ENCODE measurements at places on chromosomes 7 and 10.
A peak's percentile ranks its signal among the peaks of the same experiment; 100 is the strongest.

GRCh38 chr7:15972862-15973275, 286.4 kb upstream of the MEOX2 start:
- no peak for DNase-seq

GRCh38 chr7:141738592-141739013, 445 bp downstream of the SSBP1 start:
- no peak for DNase-seq

DNA sequence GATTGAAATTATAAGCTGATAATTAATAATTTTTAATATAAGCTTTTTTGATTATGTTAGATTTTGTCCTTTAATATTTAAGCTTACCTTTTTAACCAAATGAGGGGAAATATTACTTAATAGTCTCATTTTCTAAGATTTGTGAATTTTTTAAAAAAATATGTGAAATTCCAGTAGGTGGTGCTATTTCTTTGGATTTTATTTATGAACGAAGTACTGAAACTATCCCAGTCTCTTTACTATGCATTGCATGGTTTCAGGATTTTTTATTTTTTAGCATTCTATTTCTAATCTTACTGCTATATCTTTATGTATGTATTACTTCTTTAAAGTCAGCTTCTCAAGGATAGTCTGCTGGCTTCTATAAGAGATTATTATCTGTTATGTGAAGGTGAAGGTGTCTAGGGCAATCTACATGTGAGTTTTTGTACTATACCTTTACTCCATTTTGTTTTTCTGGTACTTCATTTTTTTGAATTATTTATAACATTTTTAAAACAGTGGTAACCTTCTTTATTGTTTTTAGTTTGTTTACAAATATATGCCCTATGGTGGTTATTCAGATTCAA, 78.3 kb downstream of the ATRNL1 start:
- peak; percentile 9 for DNase-seq

DNA sequence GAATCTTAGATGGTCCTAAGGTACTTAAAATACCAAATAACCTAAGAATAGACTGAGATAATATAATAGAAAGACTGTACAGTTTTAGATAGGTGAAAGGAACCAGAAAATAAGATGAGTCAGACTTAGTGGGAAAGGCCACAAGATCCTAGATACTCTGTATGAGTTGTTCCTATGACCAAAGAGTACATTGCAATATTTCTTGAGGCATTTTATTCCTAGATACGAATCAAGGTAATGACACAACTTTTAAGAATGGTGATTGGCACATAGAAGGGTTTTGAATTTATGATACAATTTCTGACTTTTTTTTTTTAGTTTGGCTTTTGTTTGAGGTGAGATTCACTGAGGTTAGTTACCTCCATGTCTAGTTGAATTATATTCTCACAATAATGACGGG, 30.2 kb downstream of the MGAM start:
- no peak for DNase-seq

DNA sequence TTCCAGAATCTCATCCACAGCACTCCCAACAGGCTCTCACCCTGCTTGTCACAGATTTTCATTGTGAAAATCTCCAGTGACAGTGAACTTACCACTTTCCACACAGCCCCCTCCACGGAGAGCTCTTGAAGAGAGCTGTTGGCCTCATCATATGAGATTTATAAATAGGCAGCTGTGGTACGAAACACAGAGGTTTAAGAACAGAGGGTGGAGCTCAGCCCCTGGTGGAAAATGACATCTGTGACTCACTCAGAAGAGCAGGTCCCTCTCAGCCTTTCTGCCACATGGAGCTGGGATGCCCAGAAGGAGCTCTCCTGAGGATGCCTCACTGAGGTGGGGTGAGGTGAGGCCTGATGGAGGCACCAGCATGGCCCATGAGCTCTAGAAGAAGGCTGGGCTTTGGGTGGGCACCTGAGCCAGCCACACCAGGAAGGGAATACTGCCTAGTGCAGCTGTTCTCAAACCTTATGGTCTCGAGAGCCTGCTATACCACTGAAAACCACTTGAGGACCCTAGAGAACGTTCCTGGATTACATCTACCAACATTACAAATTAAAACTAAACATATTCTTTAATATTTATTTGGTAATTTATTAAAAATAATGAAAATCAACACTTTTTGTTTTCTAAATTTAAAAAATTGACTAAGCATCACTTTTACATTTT, 25.8 kb upstream of the EEPD1 start:
- no peak for DNase-seq

DNA sequence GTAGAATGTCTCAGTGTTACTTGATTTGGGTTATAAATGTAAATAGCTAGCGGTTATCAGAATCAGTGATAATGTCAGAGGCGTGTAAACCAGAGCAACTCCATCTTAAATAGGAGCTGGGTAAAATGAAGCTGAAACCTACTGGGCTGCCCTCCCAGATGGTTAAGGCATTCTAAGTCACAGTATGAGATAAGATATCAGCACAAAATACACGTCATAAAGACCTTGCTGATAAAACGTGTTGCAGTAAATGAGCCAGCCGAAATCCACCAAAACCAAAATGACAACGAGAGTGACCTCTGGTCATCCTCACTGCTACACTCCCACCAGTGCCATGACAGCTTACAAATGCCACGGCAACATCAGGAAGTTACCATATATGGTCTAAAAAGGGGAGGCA, 172.3 kb downstream of the CHRM2 start:
- no peak for DNase-seq

DNA sequence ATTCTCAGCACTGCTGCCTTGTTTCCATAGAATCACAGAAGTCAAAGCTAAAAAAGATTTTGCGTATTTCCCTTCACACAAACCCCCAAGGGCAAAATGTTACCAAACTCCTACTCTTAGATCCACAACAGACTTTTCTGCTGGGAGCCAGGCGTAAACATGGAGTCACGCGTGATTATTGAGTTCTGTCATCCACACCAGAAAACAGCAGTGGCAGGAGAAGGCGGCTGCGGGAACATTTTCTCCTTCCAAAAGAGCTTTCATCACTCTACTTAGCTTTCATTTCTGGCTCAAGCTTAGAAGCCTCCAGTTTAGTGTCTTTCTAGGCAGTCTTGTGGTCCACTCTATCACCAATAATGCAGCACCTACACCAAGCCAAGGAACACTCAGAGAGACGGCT, 712.9 kb upstream of the NRP1 start:
- no peak for DNase-seq

DNA sequence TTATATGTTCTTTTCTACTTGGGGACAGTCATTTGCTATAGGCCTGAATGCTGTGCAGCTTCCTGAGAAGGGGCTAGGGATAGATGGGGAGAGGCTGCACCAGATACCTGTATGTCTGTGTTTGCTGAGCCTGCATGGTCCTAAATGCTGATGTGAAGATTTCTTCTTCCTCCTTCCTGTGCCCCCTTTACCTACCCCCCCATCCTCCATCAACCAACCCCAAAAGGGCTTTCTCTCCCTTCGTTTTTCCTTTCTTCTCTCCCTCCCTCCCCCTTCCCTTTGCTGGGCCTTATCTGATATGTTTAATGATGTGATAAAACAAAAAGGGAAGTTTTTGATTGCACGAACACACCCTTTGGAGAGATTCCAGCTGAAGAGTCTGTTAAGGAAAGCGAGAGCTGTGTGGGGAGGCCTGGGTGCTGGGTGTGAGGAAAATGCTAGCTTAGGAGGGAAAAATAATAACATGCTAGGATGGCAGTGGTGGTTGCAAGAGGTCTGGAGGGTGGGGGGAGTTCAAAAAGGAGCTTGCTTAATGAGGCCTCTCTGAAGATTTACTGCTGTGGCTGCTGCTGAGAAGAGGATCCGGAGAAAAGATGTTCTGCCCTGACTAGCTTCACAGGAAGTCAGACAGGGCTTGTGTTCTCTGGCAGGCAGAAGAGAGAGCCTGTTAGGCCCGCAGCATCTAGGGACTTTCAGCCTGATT, 101.8 kb downstream of the SAMD9 start:
- no peak for DNase-seq

- no peak for DNase-seq
Measured at GRCh38 chr10:93436591-93437085, 45.5 kb downstream of the MYOF start.

GRCh38 chr7:95960706-95961244, 188.4 kb downstream of the DYNC1I1 start:
- DNase-seq, result no peak

- no peak for DNase-seq
Measured at GRCh38 chr7:83339907-83340306, 177.2 kb upstream of the PCLO start.

GRCh38 chr7:7920056-7920455, 48.5 kb upstream of the GLCCI1 start:
- no peak for DNase-seq

DNA sequence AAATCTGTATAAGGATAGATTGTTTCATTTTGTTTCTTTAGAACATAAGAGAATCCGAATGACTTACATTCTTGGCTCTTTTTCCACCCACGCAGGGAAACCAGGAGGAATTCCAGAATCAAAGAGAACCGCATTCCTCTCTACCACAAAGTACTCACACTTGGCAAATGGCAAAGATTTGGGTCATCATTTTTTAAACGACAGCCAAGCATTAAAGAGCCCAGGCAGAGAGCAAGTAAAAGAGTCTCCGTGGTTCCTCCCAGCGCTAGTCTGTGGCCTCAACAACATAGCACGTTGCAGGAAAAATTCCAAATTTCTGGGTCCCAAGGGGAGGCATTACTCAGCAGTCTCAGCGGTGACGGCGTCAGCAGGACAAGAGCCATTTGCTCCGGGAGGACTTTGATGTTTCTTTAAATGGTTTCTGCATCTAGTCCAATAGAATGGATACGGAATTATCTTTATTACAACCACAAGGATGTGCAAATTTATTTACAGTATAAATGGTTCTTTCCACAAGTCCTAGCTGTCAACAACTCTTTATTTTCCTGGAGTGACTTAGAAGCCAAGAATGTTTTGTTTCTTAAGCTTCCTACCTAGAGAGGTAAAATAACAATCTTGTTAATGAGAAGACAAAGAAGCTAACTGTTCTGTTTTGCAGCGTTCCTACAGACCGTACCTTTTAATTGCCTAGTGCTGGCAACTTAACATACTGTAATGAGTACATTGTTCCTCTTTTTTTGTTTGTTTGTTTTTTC, 232.5 kb downstream of the SKIDA1 start:
- peak; percentile 76 for DNase-seq

DNA sequence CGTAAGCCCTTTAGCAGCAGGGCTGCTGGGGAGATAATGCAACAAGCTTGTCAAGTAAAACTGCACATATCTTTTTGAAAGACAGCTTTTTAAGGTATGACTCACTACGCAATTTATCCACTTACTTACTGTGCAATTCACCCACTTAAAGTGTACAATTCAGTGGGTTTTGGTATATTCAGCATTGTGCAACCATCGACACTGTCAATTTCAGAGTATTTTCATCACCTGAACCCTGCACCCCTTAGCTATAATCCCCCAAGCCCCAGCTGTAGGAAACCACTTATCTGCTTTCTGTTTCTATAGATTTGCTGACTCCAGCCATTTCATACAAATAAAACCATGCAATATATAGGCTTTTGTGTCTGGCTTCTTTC, 168.0 kb downstream of the PTPN20 start:
- DNase-seq, result peak; percentile 19

DNA sequence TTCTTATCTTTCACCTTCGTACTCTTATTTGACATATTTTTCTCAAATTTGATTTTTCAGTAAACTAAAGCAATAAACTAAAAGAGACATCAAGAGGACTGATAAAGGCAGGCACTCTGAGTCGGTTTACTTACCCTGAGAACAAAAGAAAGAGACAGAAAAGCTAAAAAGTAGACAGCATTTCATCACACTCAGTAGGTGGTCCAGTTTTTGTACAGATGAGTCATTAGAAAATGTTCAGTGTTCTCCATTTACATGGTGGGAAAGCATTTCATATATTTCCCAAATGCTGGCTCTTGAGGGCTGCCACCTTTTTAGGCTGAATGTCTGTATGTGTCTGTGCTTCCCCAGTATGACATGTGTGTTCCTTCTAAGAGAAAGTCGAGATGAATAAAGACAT, 52.7 kb downstream of the NHLRC2 start:
- no peak for DNase-seq

DNA sequence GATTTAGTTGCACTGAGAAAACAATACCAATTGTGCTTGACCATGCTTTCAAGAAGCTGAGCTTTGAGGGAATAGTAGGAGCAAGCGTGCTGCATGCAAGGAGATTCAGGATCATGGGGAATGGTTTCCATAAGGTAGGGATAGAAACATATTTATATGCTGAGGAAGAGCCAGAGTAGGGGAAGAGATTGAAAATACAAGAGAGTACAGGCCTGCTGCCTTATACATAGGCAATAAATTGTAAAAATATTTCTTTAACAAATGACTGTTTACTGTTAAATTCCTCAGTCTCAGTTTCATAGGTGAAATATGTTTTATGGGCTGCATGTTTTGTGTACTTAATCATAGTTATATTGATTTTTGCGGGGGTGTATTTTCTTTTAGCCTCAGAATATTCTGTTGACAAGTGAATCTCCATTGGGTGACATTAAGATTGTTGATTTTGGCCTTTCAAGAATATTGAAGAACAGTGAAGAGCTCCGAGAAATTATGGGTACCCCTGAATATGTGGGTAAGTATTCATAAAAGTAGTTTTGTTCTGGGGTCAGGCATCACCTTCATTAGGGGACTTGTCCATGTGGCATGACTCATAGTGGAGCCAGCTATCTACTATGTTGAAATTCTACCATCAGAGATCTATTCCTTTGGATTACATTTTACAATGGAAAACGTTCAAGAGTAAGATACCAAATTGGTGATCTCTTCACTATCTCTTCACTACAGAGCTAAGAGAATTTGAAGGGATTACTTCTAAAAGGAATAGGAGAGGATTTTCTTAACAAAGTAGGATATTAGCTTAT, 36.5 kb downstream of the STK17A start:
- DNase-seq, result peak; percentile 12

DNA sequence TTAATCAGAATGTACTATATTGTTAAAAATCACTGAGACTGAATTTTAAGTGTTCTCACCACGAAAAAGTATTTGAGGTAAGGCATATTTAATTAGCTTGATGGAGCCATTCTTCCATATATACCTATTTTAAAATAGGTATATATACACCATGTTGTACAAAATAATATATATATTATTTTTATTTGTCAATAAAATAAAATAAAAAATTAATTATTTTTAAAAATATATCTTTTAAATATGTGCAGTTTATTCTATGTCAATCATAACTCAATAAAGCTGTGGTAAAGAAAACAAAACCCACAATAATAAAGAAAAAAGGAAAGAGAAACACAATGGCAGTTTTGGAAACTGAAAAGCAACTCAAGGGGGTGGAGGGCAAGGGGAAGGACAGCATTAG, 33.6 kb upstream of the TFEC start:
- DNase-seq, result no peak

- no peak for DNase-seq
Measured at GRCh38 chr10:103584216-103585010, 90.9 kb downstream of the NEURL1 start.

Data from HTR-8/SVneo (cell line).